ENCODE measurements at places on chromosomes 6 and 20.

DNA sequence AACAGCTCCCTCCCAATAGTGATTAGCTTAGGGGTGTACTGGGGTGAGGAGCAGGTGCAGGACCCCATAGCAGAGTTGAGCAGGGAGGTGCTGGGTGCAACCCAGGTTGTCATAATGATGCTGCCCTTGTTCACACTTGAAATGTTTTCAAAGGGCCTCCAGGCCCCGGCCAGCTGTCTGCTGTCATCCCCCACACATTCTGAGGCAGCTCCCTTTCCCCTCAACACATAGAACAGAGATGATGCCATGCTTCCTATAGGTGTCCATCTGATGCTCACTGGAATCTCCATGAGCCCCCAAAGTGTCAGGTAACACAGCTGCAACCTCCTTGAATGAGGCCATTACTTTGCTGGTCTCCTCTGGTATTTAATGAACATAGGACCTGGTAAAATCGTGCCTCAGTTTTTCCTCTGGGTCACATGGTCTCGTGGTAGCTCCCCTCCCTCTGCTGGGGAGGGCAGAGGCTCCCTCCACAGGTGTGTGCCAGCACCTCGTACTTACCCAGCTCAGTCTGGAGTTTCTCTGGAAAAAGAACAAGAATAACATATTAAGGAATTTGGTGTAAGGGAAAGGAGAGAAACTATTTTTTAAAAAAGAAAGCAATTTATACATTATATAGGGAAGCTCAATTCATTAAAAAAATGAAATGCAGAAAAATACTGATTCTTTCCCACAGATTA, 5.6 kb downstream of the BTNL2 start:
- H3K27ac ChIP-seq, result no peak overlapping the region
- peaks cover 17% of the 10 kb centered on the region for H3K27me3 ChIP-seq
- H3K36me3 ChIP-seq, result no peaks in the 10 kb centered on the region

GRCh38 chr6:49549691-49550491, 577 bp upstream of the C6orf141 start:
- no peaks in the 10 kb centered on the region for H3K36me3 ChIP-seq
- peaks cover 20% of the 10 kb centered on the region for H3K27me3 ChIP-seq
- H3K27ac ChIP-seq, result no peak overlapping the region
- no peak for DNase-seq
- peak overlapping the region; percentile 43 for H3K4me3 ChIP-seq

DNA sequence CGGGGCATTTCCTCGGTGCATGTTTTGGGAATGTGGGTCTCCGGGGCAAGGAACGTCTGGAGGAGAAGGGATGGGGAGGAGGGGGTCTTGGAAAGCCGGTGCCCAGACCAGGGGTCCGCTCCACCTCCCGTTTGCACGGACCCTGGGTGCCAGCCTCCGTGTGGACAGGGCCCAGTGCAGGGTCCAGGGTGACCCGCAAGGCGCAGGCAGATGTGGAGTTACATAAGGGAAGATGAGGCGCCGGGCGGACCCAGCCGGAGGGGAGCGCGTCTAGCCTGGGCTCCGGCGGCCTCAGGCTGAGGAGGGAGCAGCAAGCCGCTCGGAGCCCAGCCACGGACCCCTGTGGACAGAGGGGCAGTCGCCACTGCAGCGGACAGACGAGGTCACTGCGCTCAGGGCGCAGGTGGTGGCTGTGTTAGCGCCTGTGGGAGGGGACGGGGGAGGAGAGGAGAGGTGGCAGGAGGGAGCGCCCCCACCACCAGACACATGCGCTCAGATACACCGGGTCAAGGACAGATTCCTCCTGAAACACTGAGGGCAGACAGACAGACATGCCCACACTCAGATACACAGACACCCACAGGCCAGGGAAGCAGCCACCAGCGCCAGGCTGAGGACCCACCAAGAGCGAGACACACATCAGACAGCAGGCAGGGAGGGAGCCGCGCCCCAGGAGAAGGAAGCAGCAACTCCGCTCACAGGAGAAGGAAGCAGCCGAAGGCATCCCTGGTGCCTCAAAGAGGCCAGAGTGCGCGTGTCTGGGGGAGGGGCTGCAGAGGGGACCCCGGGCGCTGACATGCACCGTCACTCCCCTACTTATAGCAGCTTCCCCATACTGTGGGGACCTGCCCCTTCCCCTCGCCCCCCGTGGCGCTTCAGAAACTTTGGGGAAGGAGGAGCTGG, 839 bp upstream of the HRH3 start:
- no peaks in the 10 kb centered on the region for H3K27me3 ChIP-seq
- no peak for DNase-seq
- no peak overlapping the region for H3K4me3 ChIP-seq
- no peaks in the 10 kb centered on the region for H3K36me3 ChIP-seq

DNA sequence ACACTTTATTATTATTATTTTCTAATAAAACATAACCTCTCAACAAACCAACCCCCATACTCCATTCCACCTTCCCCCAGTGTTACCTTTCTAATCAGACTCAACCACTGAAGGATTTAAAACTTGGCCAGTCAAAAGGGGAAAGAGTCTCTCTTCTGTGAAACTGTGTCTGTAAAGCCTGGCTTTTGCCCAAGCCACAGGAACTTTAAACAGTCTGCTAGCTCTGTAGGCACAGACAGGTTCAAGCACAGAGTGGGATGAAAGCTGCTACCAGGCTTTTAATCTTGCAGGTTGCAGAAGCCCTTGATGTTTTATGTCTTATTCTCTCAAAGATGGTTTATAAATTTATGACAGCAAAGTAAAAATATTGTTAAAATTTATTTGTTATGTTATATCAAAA, 585.7 kb downstream of the TENT5A start:
- H3K4me3 ChIP-seq, result no peak overlapping the region
- no peaks in the 10 kb centered on the region for H3K27me3 ChIP-seq
- H3K4me1 ChIP-seq, result peaks cover 6% of the 10 kb centered on the region
- H3K36me3 ChIP-seq, result no peaks in the 10 kb centered on the region

GRCh38 chr6:153031335-153031955, 28.9 kb upstream of the MTRF1L start:
- no peaks in the 10 kb centered on the region for H3K27me3 ChIP-seq
- H3K36me3 ChIP-seq, result no peaks in the 10 kb centered on the region
- H3K4me3 ChIP-seq, result no peak overlapping the region
- H3K27ac ChIP-seq, result no peak overlapping the region
- no peaks in the 10 kb centered on the region for H3K4me1 ChIP-seq
- no peak for DNase-seq

DNA sequence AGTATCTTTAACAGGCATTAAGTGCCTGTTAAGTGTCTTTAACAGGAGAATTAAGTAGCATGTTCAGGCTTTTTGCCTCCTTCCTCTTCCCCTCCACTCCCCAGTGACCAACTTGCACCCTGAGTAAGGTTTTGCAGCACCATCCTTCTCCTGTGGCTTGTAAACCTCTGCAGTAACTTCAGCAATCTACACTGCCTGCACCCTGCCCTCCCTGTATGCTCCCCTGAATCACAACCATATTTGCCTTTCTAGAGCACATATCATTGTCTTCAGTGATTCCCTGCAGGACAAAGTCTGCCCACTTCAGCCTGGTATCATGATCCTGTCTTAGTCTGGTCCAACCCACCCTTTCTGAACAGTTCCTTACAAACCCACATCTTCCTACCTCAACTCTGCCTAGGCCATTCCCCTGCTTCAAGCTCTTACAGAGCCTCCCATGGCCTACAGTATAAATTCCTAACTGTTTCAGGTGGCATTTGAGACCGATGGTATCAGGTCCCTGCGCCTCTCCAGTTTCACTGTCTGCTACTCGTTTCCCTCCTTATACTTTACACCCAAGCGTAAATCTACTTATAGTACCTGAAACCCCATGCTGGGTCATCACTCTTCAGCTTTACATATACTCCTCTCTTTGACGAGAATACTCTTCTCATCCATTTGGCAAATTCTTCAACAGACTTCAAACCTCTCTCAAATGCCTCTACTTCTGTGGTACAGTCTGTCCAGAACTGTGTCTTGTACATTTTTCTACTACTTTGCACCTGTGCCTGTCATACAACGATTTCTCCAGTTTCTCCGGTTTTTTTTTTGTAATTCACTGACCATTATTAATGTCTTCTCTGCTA, 69.8 kb downstream of the ZHX3 start:
- H3K4me3 ChIP-seq, result no peak overlapping the region
- no peaks in the 10 kb centered on the region for H3K27me3 ChIP-seq
